ENCODE measurements at places on chromosomes 12 and 14.
A peak's percentile ranks its signal among the peaks of the same experiment; 100 is the strongest.

DNA sequence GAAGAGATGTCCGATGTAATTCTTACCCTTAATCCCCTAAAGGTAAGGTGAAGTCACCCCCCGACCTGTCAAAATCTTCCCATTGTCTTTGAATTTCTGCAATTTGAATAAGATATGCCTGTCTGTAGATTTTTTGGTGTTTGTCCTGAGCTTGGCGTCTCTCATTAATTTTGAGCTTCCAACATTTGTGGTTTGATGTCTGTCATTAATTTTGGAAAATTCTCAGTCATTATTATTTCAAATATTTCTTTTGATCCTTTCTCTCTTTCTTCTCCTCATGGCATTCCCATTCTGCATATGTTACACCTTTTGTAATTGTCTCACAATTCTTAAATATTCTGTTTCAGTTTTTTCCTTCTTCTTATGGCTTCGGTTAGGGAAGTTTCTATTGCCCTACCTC, 60.1 kb downstream of the EPS8 start:
- no peak for DNase-seq

- peak; percentile 93 for DNase-seq
Measured at GRCh38 chr14:60090864-60091519, 731 bp upstream of the PCNX4 start.

- DNase-seq, result no peak
Measured at GRCh38 chr12:62523619-62524018, 57.0 kb downstream of the MON2 start.

DNA sequence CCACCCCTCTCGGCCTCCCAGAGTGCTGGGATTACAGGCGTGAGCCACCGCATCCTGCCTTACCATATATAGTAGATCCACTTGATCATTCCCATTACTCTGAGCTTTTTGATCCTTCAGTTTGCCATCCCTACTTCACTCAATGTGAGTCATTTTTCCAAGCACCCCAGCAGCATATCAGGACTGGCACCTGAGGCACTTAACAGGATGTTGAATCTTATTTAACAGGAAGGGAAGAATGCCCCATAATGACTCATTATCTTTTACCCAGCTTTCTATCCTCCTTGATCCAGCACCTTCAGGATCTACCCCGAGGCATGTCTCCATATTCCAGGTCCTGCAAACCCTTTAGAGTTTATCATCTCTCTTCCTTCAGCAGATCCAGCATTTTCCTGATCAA, 84.9 kb upstream of the CMKLR1 start:
- DNase-seq, result no peak

- no peak for DNase-seq
Measured at GRCh38 chr12:43453761-43454160, 98.2 kb downstream of the ADAMTS20 start.

DNA sequence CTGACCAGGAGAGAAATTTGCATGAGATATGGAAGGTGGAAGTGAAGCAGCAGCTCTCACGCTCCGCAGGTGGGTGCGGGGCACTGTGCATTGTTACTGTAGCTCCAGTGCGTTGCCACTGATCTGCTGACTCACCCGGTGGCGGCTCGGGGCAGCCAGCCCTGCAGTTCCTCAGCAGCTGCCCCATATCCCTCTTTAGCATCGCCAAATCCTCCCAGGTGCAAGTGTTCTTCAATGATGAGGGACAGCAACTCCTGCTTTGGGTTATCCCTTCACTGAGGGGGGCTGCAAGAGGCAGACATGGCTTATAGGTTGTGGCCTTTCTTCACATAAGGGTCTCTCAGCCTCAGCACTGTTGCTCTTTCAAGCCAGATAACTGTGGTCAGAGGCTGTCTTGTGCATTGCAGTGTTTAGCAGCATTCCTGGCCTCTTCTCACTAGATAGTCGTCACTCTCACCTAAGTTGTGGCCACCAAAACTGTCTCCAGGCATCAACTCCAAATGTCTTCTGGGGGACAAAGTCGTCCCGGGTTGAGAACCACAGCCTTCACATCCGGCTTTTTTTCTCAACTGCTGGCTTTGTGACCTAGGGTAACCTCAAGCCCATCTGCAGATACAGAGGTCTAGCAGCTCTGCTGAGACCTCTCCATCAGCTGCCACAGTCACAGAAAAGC, 180.8 kb downstream of the EFCAB11 start:
- peak; percentile 59 for DNase-seq

DNA sequence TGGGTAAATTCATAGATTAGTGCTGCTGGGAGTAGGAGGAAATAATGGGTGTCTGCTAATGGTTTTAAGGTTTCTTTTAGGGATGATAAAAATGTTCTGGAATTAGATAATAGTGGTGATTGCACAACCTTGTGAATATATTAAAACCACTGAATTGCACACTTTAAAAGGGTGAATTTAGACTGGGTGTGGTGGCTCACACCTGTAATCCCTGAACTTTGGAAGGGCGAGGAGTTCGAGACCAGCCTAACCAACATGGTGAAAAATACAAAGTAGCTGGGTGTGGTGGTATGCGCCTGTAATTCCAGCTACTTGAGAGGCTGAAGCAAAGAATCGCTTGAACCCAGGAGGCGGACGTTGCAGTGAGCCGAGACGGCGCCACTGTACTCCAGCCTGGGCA, 1.3 kb downstream of the RAD52 start:
- no peak for DNase-seq

DNA sequence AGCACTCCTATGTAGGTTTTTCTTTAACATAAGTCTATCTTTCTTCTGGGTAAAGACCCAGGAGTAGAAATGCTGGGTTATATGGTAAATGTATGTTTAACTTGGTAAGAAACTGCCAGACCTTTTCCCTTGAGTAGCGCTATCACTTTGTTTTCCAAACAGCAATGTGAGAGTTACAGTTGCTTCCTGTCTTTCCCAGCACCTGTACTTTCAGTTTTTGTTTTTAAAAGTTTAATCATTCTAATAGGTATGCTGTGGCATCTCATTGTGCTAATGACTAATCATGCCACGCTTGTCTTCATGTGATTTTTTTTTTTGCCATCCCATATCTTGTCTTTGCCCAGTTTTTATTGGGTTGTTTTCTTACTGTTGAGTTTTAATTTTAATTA, 28.1 kb downstream of the GIT2 start:
- no peak for DNase-seq

- no peak for DNase-seq
Measured at GRCh38 chr12:88522961-88523360, 57.3 kb downstream of the KITLG start.

DNA sequence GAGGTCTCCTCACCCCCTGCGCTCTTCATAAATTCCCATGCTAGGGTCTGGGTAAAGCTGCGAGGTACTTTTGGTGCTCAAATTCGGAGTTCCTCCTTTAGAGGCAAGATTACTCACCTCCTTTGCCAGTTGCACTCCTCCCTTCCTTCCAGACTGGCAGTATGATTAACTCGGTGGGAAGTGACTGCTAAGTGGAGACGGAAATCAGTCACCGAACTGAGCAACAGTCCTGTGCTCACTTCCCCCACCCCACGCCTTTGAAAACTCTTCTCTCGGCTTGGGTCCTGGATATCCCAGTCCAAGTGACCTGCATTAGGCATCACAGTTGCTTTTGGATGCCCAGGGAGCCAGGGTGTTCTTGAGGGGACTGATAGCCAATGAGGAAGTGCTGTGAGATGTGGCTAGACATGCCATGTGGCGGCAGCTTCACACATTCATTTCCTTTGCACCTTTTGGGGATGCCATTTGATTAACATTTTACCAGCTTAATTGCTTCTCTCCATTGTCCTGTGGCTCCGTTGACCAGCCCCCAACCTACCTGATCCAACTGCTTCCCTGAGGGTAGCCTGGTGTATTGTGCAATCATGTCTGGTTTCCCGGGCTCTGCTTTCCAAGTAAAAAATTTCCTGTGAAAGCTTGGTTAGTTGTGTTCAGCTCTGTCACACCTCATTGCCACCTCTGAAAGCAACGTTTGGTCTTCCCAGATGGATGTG, 840 bp downstream of the PNP start:
- peak; percentile 26 for DNase-seq

DNA sequence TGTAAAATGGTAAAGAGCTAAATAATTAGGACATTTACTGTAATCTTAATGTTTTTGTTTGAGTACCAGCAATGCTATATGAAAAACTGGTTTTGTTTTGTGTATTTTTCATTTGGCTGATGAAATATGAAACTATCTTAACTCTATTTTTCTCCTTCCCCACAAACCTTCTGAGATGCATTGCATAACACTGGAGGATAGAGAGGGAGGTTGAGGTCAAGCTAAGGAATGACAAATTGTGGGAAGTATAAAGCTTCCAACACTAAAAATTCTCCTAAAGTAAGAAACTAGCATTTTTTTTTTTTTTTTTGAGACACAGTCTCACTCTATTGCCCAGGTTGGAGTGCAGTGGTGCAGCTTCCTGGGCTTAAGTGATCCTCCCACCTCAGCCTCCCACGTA, 31.5 kb upstream of the SRP54 start:
- DNase-seq, result no peak

DNA sequence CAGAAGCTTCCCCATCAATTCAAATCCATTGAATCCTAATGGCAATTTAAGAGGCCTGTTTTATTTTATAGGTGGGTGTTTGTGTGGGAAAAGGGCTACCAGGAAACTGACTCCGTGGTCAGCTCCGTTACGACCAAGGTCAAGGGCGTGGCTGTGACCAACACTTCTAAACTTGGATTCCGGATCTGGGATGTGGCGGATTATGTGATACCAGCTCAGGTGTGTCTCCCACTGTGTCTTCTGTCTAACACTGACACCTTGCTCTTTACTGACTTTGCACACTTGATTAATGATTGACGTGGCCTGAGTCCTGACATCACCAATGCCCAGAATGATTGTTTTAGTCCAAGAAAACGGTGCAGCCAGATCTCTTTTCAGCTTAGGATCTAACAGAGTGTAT, 7.1 kb downstream of the P2RX4 start:
- no peak for DNase-seq

DNA sequence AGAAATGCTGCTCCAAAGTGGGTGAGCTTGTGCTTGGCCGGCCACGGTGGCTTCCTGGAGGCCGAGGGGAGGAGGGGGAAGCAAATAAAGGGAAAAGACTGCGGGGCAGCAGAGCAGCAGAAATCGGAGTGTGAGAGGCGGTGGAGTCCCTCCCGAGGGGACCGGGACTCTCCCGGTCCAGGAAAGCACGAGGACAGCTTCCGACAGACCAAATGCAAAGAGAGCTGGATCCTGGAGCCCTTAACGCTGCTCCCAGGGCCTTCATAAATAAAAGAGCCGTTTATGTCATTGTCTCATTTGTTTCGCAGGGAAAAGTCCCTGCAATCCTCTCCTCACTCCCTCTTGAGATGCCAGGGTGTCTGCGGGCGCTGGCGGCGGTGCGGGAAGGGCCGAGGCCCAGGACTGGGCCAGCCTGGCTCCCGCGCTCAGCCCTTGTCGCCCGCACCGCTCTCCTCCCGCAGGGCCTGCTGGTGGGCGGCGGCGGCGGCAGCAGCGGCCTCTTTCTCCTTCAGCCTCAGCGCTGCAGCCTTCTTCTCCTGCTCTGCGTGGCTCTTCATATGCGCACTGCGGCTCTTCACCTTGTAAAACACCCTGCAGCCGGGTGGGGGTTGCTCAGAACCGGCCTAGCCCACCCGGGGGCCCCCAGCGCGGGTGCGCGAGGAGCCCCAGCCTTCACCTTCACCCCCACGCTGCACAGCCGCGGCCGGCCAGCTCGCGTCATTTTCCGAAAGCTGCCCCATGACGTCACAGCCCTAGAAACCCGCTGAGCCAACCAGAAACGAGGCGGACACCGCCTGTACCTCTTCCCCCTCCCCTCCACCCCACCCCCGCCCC, 4.5 kb upstream of the PNMA1 start:
- DNase-seq, result peak; percentile 81

DNA sequence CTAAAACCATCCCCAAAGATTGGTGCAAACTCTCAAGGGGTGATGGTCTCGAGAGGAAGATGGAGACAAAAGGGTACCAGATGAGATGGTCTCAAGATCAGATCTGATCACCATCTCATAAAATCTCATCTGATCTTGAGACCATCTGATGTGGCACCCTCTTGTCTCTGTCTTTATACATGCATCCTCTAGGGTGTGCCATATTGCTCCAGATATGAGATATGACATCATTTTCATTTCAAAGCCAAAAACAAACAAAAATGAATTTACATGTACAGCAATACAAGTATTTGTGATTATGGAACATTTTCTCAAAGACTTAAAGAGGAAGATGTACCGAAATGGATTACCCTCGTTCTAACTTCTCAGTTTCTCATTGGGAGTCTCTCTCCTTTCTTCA, 787.2 kb downstream of the GALC start:
- DNase-seq, result no peak

DNA sequence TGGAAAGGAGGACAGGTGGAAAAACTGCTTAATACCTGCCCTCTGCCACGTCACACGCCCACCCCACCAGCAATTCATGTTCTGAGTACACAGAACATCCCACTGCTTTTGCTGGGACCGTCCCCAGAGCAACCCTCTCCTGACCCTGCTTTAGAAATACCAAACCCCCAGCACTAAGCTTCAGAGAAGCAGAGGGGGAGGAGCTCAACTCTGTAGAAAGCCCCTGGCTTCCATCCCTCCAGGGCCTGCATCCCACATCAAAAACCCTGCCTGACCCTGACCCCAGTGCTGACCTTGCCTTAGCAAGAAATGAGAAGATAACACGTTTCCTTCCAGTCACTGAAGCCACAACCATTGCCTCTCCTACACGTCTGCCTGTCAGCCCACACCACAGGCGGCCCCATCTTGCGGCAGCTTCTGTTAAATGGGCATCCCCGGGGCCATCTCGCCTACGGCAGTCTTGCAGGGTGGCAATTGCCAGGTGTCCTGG, 19.7 kb downstream of the VDR start:
- no peak for DNase-seq

DNA sequence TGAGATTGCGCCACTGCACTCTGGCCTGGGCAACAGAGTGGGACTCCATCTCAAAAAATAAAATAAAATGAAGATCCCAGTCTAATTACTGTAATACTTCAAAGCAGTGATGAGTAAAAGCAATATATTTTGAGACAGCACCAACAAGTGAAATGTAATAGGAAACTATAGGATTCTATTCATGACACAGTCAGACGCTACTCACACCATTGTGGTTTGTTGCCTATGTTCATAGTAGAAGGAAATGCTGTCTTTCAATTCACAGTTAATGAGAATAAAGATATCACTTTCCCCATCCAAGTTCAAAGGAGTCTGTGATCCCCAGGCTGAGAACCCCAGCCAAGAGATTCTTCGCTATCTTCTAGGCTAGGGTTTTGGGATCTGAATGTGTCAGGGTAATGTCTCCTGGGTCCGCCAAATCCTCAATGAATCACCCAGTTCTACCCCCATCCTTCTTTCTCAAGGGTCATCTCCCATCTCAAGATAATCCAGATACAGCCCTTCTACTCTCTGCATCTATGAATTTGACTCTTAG, 16.6 kb upstream of the DTX1 start:
- no peak for DNase-seq
